Erythroblast (primary cell): ENCODE measurements at places on chromosomes 4 and X.
A peak's percentile ranks its signal among the peaks of the same experiment; 100 is the strongest.

DNA sequence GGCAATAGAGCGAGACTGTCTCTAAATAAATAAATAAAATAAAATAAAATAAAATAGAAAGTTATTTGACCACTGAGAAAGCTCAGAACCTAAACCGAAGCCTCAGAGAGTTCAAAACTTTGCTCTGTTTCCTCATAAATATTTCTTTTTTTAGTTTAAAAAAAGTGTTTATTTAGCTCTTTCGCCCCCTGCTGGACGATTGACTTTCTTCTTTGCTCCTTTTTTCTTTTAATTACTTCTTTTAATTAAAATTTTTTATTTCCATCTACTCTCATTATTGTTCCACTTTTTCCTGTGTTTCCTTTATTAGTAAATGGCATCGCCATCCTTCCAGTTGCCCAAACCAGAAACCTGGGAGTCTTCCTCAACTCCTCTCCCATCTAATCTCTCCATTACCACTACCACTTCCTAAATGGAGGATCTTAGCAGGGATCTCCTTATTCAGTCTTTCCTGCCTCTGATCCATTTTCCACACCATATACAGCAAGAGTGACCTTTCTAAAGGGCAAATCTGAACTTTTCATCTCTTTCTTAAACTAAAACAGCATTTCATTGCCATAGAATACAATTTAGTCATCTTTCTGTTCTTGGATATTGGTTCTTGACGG, 728 bp upstream of the IL13RA2 start:
- peak; percentile 14 for DNase-seq

- DNase-seq, result no peak
Observed at GRCh38 chr4:166724369-166724768, 509.9 kb downstream of the SPOCK3 start.

DNA sequence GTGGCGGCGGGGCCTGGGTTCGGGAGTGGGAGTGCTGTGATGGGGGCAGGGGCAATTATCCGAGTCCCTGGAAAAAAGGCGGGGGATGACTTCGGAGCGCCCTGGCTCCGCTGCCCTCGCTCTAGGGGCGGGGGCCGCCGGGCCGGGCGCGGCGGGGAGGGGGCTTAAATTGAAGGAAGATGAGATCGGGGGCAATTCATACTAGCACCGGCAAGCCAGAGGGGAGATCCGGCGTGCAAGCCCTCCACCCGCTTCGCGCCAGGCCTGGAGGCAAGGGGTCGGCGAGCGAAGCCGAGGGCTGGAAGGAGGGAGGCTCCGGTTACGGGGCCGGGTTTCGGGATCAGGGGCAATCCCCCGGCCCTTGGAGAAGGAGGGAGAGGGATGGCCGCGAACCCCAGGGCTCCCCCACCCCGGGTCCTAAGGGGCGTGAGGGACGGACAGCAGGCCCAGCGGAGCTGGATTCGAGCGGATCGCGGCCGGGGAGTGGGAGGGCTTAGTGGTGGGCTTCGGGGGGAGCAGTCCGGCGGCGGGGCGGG, 1.2 kb downstream of the BCORL1 start:
- no peak for DNase-seq

DNA sequence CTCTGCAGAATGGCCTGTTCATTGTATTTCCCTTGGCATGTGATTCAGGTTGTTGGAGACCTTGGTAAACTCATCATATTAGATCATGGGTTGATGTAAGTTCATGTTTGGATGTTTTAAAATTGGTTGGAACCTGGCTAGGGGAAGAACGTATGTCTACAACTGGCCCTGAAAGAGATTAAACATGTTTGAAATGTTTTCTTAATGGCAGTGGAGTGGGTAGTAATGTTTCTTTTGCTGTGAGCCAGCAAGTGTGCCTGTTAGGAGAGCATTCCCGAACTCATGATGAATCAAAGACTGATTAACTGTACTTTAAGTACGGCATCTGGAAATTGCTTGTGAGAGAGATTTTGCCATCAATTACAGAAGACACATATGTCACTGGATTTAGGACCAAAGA, 44.5 kb upstream of the SLC4A4 start:
- no peak for DNase-seq

GRCh38 chr4:36712013-36712412, 430.6 kb downstream of the DTHD1 start:
- no peak for DNase-seq

DNA sequence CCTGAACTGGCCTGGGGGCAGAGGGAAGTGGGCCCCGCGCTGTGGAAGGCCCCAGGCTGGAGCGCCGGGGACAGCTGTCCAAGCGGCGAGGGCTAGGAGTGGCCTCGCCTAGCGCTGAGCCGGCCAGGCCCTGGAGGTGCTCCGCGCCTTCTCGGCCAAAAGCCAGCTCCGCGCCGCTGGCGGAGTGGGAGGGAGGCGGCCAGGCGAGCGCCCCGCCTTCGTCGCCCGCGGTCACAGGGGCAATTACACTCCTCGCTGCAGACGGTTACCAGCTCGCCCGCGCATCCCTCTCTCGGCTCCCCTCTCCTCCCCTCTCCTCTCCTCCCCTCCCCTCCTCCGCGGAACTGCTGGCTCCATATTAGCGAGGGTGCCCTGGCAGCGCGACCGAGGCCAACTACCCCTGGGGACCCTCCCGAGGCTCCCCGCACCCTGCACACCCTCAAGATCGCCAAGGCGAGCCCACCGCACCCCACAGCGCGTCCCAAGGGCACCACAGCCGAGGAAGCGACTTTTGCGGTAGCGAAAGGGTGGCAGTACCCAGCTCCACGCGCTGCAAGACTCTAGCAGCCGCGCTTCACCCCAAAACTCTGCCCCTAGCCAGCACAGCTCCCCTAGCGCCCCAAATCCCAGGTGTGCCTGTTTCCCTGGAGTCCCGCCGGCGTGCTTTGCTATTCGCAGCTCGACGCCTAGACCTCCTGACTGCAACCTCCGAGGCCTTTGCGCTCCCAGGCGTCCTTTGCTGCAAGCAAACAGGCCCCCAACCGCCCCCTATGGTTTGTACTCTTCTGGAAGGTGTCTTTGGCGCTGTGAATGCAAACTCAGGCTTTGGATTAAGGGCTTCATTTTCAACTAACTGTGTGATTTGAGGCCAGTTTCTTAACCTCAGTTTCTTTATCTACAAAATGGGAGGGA, 91.4 kb downstream of the BCOR start:
- peak; percentile 3 for DNase-seq
